ENCODE measurements at places on chromosomes 5 and 9. TPM values are rescaled to one million over a fixed set of nuclear protein-coding genes. Genes with fewer than 3 reads are reported as not detected.

DNA sequence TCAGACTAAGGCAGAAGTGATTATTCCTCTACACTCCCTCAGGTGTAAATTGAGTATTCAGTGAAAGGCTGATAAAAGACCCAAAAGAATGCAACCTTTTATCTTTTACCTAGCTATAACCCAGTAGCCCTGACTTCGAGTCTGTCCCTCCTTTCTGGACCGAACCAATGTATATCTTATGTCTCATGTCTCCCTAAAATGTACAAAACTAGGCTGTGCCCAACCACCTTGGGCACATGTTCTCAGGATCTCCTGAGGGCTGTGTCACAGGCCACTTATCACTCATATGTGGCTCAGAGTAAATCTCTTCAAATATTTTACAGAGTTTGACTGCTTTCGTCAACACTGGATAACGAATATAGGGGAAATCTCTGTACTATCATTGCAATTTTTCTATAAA lies 12.7 kb downstream of the FBXL17 start:
- no peaks in the 10 kb centered on the region for H3K27me3 ChIP-seq
- no peaks in the 10 kb centered on the region for H3K4me1 ChIP-seq
- H3K27ac ChIP-seq: no peak overlapping the region
- peaks cover 13% of the 10 kb centered on the region for H3K36me3 ChIP-seq

DNA sequence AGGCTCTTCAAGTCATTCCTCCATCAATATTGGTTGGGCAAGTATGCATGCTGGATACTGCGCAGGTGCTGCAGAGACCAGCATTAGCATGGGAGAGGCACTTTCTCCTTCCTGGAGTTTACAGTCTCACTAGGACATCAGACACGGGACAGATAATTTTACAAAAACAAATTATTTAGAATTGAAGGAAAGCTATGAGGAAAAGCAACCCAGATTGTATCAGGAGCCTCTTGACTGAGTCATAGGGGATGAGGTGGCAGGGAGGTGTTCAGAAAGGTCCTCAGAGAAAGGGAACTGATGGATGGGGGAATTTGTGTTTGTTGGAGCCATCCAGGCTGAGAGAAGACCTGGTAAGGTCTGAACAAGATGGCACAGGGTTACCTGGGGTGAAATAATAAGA lies 24.5 kb upstream of the RAB14 start:
- H3K27me3 ChIP-seq: no peaks in the 10 kb centered on the region
- peak; percentile 34 for DNase-seq
- no peak overlapping the region for H3K27ac ChIP-seq
- H3K4me1 ChIP-seq: no peaks in the 10 kb centered on the region

GRCh38 chr9:970151-970996 lies 6.1 kb upstream of the DMRT3 start:
- peaks cover 6% of the 10 kb centered on the region for H3K4me1 ChIP-seq
- H3K27me3 ChIP-seq: peaks cover 38% of the 10 kb centered on the region
- no peak overlapping the region for H3K27ac ChIP-seq
- H3K36me3 ChIP-seq: no peaks in the 10 kb centered on the region

GRCh38 chr9:14936491-14936890 lies 26.3 kb upstream of the FREM1 start:
- no peaks in the 10 kb centered on the region for H3K27me3 ChIP-seq
- H3K36me3 ChIP-seq: no peaks in the 10 kb centered on the region
- DNase-seq: no peak

DNA sequence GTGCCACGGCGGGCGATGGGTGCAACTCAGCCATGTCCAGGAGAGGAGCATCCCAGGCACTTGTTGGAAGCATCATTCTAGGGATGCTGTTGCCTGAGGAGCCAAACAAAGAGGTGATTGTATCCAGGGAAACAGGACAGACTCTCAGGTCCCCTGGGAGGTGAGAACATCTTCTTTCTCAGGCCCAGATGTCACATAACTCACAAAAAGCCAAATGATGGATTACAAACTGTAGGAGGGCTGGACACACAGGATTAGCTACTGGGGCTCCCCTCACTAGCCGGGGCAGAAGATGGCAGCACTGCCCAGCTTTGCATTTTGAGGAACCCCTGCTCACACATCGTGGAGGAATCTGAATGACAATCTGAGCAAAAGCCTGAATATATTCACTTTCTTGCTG lies 64.7 kb upstream of the NFIL3 start:
- no peaks in the 10 kb centered on the region for H3K4me1 ChIP-seq
- H3K27me3 ChIP-seq: no peaks in the 10 kb centered on the region
- H3K27ac ChIP-seq: no peak overlapping the region
- no peak overlapping the region for H3K4me3 ChIP-seq
- H3K36me3 ChIP-seq: no peaks in the 10 kb centered on the region

DNA sequence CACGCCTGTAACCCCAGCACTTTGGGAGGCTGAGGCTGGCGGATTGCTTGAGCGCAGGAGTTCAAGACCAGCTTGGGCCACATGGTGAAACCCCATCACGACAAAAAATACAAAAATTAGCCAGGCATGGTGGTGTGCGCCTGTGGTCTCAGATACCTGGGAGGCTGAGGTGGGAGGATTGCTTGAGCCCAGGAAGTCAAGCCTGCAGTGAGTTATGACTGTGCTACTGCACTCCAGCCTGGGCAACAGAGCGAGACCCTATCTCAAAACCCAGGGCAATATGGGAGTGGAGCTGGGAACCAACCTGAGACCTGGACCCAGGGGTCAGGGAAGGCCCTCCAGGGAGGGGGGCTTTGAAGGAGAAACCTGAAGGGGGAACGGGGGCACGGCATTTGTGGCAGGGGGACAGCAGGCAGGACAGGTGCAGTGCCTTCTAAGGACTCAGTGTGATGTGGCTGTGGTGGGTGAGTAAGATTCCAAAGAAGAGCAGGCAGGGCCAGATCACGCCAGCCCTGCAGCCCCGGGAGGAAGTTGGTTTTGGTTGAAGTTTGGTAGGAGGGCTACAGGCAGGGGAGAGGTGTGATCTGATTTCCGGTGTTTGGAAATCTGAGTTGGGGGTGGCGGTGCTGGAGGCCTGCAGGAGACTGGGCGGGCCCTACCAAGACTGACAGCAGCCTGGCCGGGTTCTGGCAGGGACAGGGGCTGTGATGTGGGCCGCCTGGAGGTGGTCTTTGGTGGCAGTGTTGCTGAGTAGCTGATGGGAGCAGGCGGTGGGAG lies 46.2 kb downstream of the NTNG2 start:
- H3K27me3 ChIP-seq: no peaks in the 10 kb centered on the region
- H3K27ac ChIP-seq: no peak overlapping the region
- H3K36me3 ChIP-seq: no peaks in the 10 kb centered on the region

- DNase-seq: no peak
- no peak overlapping the region for H3K4me3 ChIP-seq
- no peak overlapping the region for H3K27ac ChIP-seq
- no peaks in the 10 kb centered on the region for H3K27me3 ChIP-seq
These were observed 19.1 kb downstream of the FSD1L start for GRCh38 chr9:105466898-105467455.

GRCh38 chr9:127549218-127549617 lies 62.9 kb upstream of the STXBP1 start:
- peaks cover 25% of the 10 kb centered on the region for H3K4me1 ChIP-seq
- DNase-seq: no peak
- H3K27me3 ChIP-seq: no peaks in the 10 kb centered on the region
- H3K4me3 ChIP-seq: no peak overlapping the region

DNA sequence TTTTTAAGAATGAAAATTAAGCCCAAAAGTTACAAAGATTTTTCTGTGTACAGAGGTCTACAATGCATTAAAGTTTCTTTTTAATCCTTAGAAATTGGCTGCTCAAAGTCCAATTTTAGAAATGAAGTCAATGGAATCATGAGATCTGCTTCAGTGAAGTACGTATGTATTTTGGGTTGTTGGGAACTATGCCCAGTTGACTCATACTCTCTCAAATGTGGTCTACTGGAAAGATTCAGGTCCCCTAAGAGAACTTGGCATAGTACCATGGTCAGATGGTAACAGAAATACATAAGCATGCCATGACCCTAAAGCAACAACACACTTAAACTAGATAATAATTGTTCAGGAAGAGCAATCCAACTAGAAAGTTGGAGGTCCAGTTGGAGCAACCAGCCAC lies 23.0 kb downstream of the FBLL1 start:
- no peak for DNase-seq
- no peaks in the 10 kb centered on the region for H3K27me3 ChIP-seq
- H3K4me1 ChIP-seq: peaks cover 2% of the 10 kb centered on the region
- H3K4me3 ChIP-seq: no peak overlapping the region
- H3K27ac ChIP-seq: peak overlapping the region; percentile 63
- H3K36me3 ChIP-seq: peaks cover 24% of the 10 kb centered on the region

GRCh38 chr9:111501648-111502047 lies 17.5 kb upstream of the ECPAS start:
- no peaks in the 10 kb centered on the region for H3K4me1 ChIP-seq
- no peak for DNase-seq
- no peak overlapping the region for H3K4me3 ChIP-seq

DNA sequence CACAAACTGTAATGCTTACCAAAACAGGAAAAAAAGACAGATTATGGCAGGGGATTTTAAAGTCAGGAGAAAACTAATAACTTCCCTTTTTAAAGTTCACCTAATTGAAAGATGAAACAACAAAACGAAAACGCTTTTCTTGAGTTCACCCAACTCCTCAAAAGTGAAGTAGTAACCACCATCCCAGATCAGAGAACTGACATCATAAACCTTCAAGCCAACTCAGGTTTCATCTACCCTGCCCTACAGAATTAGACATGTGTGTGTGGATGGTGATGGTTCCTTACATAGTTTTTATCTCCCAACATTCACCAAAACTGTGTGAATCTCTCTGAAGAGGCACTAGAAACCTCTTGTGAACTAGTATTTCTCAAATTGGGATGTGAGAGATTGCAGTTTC lies 195.2 kb upstream of the PTGER4 start:
- H3K4me3 ChIP-seq: no peak overlapping the region
- H3K27me3 ChIP-seq: no peaks in the 10 kb centered on the region
- no peak for DNase-seq
- H3K36me3 ChIP-seq: no peaks in the 10 kb centered on the region
- no peaks in the 10 kb centered on the region for H3K4me1 ChIP-seq

DNA sequence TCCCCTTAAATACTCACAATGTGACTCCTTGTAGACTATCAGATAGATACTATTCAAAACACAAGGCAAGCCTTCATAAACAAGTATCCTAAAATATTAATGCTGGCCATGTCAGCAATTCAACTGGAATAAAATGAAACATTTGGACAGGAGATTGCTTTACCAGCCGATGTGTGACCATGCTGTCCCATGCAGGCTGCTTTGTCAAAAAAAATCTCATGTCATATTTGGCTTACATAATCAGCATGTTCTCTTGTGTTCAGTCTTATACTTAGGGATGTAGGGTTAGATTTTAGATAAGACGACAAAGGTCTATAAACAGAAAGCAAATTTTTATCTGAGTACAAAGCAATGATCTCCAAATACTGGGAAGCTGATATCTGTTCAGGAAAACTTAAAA lies 108.5 kb downstream of the NR6A1 start:
- H3K27ac ChIP-seq: no peak overlapping the region
- H3K27me3 ChIP-seq: no peaks in the 10 kb centered on the region
- no peak for DNase-seq
- no peak overlapping the region for H3K4me3 ChIP-seq

GRCh38 chr5:124591583-124591982 lies 154.9 kb downstream of the ZNF608 start:
- no peaks in the 10 kb centered on the region for H3K4me1 ChIP-seq
- H3K27ac ChIP-seq: no peak overlapping the region
- H3K4me3 ChIP-seq: no peak overlapping the region
- DNase-seq: no peak
- H3K36me3 ChIP-seq: no peaks in the 10 kb centered on the region

GRCh38 chr9:95505072-95505716 lies 11.6 kb downstream of the PTCH1 start:
- peak overlapping the region; percentile 85 for H3K4me3 ChIP-seq
- H3K4me1 ChIP-seq: peaks cover 12% of the 10 kb centered on the region
- no peak overlapping the region for H3K27ac ChIP-seq
- DNase-seq: no peak

DNA sequence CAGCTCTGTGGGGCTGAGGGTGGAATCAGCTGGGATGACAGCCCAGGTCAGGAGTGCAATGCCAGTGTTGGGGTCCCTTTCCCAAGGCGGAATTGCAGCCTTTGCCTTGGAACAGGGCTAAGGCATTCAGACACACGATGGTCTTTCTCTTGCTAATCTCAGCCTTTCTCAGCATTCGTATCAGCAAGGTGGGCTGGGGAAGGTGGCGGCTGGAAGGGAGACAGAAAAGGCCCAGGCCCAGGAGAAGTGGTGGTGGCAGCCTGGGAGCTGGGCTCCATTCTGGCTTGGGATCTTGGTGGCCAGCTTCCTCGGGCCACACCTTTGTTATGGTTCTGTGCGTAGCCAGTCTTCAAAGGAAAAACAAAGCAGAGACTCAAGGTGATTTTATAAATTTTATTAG lies 1.1 kb upstream of the ARHGEF28 start:
- H3K4me3 ChIP-seq: peak overlapping the region; percentile 95
- DNase-seq: no peak
- no peaks in the 10 kb centered on the region for H3K27me3 ChIP-seq
- no peaks in the 10 kb centered on the region for H3K4me1 ChIP-seq
- no peaks in the 10 kb centered on the region for H3K36me3 ChIP-seq

DNA sequence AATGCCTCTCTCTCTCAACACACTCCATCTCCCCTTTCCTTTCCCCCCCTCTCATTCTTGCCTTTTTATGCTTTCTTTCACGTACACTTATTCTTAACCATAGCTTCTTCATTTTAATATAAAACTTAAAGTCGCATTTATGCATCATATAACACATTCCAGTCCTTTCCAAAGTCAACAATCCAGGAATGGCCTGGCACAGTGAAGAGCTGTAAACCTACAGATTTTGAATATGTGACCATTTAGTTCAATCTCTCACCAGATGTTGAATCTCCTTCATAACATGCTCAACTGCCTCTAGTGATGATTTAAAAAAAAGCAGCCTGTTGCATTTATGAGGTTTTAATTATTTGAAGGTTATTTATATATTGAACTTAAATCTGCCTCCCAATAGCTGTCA lies 186.2 kb upstream of the GRAMD2B start:
- no peak for DNase-seq
- no peaks in the 10 kb centered on the region for H3K4me1 ChIP-seq
- H3K4me3 ChIP-seq: no peak overlapping the region
- no peaks in the 10 kb centered on the region for H3K27me3 ChIP-seq
- H3K36me3 ChIP-seq: no peaks in the 10 kb centered on the region
- no peak overlapping the region for H3K27ac ChIP-seq

GRCh38 chr5:72559866-72560766 lies 52.9 kb upstream of the ZNF366 start:
- peaks cover 11% of the 10 kb centered on the region for H3K4me1 ChIP-seq
- H3K27ac ChIP-seq: no peak overlapping the region
- no peaks in the 10 kb centered on the region for H3K27me3 ChIP-seq
- H3K4me3 ChIP-seq: no peak overlapping the region
- no peaks in the 10 kb centered on the region for H3K36me3 ChIP-seq

Gene CDH9
- total RNA-seq: not detected

Gene GABRA6
- total RNA-seq: not detected

Gene SLIT3
- 128 TPM for total RNA-seq

Gene F2RL1
- total RNA-seq: 0.53 TPM

Gene OR1L8
- not detected for total RNA-seq

Gene QRFP
- not detected for total RNA-seq

Gene DYNC2I2
- total RNA-seq: 49.9 TPM

Gene ZNG1C
- 2.4 TPM for total RNA-seq

Gene NDUFS4
- 3.0 TPM for total RNA-seq

Gene PDE4D
- total RNA-seq: 44.8 TPM

Gene FOXD4L3
- total RNA-seq: not detected
